ENCODE measurements at places on chromosomes 4 and X. TPM values are rescaled to one million over a fixed set of nuclear protein-coding genes. Genes with fewer than 3 reads are reported as not detected.

Gene SYAP1
- total RNA-seq: 47.8 TPM

Gene MAOB
- total RNA-seq: not detected

DNA sequence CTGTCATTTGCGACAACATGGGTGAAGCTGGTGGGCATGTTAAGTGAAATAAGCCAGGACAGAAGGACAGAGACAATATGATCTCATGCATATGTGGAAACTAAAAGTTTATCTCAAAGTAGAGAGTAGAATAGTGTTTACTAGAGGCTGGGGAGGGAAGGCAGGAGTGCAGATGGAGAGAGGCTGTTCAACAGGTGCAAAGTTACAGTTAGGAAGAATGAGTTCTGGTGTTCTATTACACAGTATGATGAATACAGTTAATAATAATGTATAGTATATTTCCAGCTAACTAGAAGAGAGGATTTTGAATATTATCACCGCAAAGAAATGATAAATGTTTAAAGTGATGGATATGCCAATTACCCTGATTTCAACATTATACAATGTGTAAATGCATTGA lies 69.8 kb downstream of the FBXL5 start:
- DNase-seq: no peak

DNA sequence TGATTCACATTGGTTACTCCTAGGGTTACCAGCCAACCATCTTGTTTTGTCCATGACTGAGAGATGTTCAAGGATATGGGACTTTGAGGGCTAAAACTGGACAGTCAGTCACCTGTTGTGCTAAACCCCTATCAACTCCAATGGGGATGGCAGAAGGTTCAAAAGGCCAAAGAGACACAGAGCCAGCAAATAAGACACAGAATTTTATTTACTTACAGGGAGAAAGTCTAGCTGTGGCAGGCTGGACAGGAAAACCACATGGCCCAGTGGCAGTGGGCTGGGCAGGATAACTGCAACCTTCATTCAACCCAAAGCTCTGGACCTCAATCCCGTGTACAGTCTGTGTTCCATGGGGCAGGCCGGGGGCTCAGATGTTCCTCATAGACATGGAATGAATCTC lies 326.7 kb upstream of the RPS6KA3 start:
- DNase-seq: no peak

- no peak for DNase-seq
Measured at GRCh38 chr4:83109480-83110222, 4.9 kb downstream of the PLAC8 start.

DNA sequence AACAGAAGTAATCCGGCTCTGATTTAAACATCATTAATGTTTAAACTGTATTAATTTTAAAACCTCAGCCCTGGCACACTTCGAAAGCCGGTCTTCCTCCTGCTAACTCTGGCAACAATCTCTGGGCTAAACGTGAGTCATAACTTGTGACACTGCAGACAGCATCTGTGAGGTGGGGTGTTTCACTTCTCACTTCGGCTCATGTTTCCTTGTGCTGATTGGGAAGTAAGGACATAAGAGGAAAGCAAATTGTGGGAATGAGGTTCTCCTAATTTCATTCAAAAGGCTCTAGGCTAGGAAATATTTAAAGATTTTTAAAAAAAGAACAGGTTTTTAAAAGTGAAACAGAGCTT lies 139.9 kb upstream of the USP9X start:
- no peak for DNase-seq

DNA sequence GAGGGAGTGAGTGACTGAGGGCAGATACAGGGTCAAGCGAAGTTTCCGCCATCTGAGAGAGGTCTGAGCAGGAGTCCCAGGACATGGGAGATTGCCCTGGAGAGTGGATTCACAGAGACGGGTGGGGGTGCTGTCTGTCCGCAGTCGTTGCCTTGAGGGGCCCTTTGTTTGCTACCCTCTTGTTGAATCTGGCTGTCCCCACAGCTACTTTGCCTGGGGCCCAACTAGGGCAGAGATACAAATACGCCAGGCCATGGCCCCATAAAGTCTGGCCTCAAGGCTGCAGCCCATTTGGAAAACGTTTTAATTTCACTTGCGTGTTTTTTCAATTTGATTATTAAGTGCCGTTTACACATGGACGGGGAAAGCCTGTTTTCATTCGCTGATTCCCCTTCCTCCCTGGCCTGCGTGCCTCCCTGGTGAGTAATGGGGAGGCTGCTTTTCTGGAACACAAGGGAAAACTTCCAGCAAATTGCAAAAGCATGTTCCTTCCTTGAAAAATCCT lies 134.4 kb downstream of the SMIM20 start:
- no peak for DNase-seq
